ENCODE measurements at places on chromosomes 3 and 15.

DNA sequence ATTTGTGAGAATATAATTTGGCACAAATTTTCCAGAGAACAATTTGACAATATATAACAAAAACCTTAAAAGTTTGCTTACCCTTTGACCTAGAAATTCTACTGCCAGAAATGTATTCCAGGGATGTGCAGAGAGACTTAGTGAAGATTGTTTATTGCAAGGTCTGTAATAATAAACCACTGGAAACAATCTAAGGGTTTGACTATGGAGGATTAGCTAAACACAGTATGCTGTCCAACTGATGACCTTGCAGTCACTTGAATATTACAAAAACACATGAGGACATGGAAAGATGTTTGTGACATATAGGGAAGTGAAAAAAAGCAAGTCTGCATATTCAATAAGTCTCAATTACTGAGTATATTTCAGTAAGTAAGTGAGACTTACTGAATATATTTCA is 48.1 kb upstream of the CDV3 start:
- DNase-seq, result no peak

GRCh38 chr3:99891610-99892285 is 74.1 kb downstream of the CMSS1 start:
- no peak for DNase-seq

- no peak for DNase-seq
These were observed 92.3 kb downstream of the SLC9A9 start for GRCh38 chr3:143755978-143756377.

DNA sequence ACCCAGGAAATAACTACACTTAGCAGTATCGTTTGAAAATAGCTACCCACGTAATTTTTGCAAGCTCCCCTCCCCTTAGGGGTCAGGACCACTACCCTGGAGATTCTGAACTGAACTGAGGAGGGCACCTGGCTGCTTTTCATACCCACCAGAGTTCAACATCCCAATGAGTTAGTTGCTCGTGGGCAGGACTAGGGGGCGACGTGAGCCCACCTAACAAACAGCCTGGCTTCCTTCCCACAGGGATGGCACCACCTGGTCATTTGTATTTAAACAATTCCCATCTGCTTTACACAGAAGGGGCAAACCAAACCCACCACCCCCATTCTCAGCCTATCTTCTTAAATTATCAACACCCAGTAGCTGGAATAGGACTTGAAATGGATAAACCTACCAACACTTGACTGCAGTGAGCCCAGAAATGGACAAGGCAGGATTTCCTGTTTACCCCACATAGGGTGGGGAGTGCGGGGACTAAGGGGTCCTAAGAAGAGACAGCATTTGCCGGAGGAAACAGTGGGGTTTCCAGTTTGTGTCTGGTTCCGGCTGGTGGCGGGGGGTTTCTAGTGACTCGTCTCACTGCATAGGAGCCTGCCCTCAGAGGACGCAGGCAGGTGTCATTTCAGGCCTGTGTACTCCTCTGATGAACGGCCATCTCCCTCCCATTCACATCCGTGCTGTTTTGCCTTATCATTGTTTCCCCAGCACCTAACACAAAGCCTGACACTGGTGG is 11.6 kb upstream of the VGLL4 start:
- DNase-seq, result no peak

- DNase-seq, result no peak
These were observed 6.6 kb downstream of the DTWD1 start for GRCh38 chr15:49627407-49627877.

GRCh38 chr3:129529436-129530210 is 1.2 kb downstream of the RHO start:
- DNase-seq, result no peak

- DNase-seq, result no peak
These were observed 41.9 kb downstream of the MEX3B start for GRCh38 chr15:82003916-82004315.

- no peak for DNase-seq
These were observed 49.9 kb downstream of the FNDC3B start for GRCh38 chr3:172089250-172089649.

DNA sequence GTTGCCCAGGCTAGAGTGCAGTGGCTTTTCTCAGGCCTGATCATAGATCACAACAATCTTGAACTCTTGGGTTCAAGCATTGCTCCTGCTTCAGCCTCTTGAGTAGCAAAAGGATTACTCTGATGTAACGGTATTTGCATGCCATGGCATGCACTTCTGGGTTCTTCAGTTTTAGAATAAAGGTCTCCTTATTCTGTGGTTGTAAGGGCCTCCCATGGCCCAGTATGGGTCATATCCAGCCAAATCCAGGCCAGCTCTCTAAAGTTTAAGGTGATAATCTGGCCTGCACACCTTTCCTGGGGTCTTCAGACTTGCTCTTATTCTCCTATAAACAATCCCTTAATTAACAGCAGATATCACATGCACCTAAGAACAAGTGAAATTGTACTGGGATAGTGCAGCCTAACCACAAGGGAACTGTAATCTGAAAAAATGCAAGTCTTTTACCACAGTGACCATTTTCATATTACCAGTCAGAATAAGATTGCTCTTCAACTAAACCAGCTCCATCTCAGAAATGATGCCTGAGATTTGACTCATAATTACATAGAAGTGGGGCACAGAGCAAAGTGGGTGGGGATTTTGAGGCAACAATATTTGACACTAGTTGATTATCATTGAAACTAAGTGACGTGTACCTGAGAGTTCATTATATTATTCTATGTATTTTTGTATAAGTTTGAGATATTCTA is 25.4 kb downstream of the COMMD2 start:
- DNase-seq, result no peak

DNA sequence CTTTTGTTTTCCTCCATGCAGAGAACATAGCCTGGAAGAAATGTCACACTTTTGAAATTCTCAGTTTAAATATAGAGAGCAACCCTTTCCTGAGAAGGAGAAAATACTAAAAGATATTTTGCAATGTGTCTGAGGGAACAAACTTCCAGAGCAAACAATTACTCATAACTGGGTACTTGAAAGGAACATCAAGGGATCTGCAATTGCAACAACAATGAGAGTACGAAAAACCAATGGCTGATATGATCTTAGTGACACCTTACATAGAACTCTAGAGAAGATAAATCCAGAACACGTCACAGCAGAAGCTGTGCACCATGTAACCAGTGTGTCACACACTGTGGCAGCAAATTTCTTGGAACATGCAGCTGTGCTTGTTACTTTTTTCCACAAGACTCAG is 14.6 kb upstream of the ARPP21 start:
- DNase-seq, result no peak

GRCh38 chr15:78811825-78812183 is 540 bp upstream of the ADAMTS7 start:
- DNase-seq, result no peak

DNA sequence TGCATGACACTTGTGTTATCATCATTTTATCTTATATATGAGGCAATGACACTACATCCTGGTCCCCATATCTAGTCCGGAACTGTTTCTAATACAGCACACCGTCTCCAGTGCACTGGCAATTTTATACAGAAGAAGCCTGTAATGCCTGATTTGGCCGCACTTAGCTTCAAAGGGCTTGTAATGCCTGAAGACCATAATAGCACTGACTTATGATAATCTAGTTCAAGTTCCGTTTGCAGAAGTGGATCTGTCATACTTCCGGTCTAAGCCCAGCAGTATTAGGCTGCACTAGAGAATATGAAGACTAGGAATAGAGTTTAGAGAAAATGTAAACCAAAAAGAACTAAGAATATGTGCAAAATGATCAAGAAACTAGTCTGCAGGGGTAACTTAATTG is 1.3 kb downstream of the BNIP2 start:
- no peak for DNase-seq

DNA sequence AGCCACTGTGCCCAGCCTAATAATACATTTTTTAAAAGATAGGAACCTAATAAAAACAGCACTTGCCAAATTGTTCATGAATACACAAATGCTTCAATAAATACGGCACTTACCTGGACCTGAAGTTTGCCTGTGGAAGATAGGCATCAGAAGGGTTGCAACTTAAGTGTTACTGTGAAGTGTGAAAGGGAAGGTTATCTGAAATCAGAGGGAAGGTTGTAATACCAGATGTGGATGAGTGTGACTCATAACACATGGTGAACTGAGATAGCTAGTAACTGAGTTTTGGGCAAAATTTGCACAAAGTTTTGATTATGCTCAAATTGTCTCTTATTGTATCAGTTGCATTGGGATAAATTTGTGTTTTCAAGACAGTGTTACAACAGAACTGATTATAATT is 68.0 kb downstream of the ATP11B start:
- DNase-seq, result no peak

DNA sequence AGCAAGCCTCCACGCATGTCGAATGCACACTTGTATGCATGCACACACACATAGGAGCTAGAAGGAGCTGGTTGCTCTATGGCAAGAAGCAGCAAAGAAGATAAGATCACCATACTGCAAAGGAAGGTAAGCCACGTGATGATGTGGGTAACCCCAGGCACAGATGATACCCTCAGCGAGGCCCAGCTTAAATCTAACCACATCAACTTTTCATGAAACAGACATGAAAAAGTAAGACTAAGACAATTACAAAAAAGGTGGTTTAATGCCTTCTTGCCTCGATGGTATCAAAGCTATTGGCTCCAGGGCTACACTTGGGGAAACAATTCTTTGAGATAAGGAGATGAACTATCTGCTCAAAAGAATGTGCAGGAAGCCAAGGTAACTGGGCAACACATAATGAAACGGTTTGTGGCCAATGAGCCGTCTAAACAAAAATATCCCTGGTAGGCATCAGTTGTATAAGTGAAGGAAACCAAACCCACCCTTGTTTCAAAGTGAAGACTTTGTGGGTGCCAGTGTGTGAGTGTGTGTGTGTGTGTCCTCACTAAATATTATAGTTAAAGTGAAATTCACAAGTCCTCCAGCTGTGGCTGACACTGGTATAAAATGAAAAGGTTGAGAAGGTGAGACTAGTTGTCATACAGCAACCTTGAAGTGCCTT is 365.7 kb upstream of the ICE2 start:
- no peak for DNase-seq

GRCh38 chr3:46065294-46065705 is 38.0 kb upstream of the XCR1 start:
- no peak for DNase-seq

DNA sequence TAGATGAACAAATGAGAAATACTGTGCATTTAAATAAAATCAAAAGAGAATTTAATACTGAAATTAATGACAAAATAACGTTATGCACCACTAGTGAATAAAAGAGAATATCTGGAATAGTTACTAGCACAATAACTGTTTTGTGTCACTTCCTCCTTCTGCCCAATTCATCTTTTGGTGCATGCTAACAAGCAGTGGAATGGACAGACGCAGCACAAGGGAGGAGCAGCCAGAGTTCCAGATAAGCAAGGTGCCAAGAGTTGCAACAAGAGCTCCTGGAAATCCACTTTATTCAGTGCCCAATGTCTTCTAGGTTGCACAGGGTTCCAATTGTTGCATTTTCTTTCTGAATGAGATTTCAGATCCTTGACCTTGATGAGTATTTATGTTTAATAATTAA is 66.5 kb upstream of the PLXND1 start:
- no peak for DNase-seq

DNA sequence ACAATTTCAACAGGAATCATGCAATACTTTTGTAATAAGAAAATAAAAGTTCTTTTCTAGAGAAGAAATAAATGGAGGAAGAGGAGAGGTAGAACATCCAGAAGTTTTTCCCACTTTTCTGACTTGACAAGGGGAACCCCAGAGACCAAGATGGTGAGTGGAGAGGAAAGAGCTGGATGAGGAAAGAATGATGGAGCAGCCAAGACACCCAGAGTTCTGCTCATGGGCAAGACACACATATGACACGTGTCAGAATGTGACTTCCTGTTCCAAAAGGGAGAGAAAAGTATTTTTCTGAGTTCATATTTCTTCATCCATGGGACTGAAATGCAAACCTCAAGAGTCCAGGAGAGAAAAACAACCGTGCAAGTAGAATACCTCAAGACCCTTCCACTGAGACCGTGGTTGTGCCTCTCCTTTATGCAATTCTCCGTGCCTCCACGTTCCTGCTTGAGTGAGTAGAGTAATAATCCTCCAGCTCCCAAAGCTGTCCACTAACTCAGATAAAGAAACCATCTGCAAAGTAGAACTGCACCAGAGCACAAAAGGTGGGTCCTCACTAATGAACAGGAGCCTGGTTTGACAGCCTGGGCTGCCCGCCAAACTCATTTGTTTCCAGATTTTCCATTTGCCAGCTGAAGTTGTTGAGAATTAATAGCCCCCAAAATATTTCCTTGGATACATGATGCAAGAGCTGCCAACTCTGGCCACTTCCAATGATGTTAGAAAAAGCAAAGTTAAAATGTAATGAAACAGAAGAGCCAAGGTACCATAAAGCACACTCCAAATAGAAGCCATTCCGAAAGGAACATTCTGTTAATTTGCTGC is 272.6 kb upstream of the IGF1R start:
- DNase-seq, result no peak

DNA sequence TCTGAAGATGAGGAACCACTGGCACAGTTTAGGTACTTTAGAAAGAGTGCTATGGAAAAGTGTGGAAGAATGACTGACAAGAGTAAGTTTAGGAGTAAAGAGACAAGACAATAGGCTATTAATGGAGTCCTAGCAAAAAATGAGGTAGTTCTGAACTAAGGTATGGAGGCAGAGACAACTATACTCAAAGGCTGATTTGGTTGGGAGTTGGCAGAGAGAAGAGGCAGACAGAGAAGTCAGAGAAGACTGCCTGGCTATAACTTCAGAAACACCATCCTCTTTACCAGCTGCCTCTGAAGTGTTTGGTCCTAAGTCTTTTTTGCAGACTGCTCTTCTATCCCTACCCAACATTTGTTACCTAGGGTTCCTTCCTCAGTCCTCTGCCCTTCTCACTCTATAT is 19.2 kb downstream of the DYNC1LI1 start:
- no peak for DNase-seq

DNA sequence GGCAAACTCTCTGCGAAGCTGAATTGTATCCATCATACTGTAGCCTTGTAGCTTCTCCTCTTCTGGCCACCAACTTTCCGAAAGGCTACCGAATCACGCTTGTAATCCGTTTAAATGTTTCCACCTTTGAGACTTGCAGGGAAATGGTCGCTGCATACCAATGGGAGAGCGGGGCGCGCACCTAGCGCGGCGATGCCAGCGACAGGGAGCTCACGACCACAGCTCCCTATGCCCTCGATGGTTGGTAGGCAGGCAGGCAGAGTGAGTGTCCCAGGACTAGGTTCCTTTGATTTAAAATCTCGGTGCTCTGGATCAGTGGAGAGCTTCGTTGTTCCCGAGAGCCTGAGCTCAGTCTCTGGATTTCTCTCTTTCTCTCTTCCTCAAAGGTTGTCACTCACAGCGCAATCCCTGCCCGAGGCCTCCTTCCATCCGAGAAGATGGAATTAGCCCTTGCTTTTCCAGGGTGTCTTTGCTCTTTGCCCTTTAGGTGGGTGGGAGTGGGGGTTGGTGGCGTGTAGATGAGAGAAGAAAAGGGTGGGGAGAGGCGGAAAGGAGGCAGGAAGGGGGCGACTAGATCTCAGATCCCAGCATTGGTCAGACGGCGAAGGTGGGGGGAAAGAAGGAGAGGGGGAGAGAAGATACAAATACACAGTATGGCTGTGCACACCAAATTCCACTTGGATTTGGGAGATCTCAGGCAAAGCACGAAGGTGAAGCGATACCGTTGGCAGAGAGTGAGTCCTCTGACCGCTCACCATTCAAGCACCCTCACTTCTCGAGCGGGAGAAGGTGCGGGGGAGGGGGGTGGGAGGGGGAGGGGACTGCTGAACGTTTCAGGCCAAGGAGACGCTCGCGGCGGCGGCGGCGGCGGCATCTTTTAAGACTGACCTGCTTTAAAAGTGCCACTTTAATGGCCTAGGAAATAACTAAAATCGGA is at the start of gene SLITRK3:
TSS of gene SLITRK3 (minus strand) at position 745 of the 937 bp plus-strand sequence. CDS start 5,554 bp downstream, outside the sequence.
- DNase-seq, result no peak

GRCh38 chr3:65433480-65433879 is 605.2 kb downstream of the MAGI1 start:
- no peak for DNase-seq

Data from GOT3 (cell line).